ENCODE measurements at places on chromosomes 4 and X.

GRCh38 chr4:25567253-25567652 lies 88.4 kb upstream of the SLC34A2 start:
- no peak for DNase-seq

DNA sequence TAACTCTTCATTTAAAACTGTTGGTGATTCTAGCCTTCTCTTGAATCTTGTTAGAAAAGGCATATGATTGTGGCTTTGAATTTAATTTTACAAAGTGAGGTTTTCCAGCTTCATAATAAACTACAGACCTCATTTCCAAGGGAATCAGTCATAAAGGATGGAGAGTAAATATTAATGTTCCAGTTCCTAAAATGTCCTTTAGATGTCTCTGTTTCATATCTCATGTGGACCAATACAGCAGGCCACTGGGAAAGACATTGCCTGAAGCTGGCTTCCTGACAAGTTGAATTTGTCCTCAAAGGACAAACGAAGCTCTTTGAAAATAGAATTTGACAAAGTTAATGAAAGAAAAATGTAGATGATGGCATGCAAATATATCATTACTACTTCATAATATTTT lies 125.4 kb downstream of the ZNF330 start:
- peak; percentile 31 for DNase-seq

GRCh38 chr4:1008840-1009541 lies 2.4 kb upstream of the FGFRL1 start:
- DNase-seq, result no peak

- no peak for DNase-seq
Observed at GRCh38 chrX:54181202-54181953, 1.7 kb downstream of the FAM120C start.

GRCh38 chrX:103918571-103919269 lies 43.7 kb upstream of the TMSB15B start:
- peak; percentile 39 for DNase-seq

GRCh38 chrX:17529151-17529745 lies 154.2 kb downstream of the NHS start:
- peak; percentile 20 for DNase-seq

GRCh38 chr4:56666279-56666678 lies 14.8 kb downstream of the HOPX start:
- DNase-seq, result no peak

DNA sequence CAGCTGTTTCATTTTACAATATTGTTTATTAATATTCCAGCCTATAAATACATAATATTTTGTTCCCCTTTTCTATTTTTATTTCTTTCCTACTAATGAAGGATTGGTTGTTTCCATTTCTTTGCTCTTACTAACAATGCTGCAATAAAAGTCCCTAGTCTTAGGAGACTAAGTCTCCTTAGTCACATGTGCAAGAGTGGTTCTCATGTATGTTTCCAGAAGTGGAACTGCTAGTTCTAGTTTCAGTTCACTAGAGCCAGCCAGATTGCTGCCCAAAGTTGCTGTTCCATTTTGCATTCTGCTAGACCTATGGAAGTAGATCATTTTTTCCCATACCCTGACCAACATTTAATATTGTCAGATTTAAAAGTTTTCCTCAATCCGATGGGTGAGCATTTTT lies 44.3 kb downstream of the CNGA1 start:
- no peak for DNase-seq

- DNase-seq, result no peak
Observed at GRCh38 chr4:577499-578450, 1.7 kb upstream of the TMEM271 start.

GRCh38 chr4:77600521-77601451 lies 4.8 kb upstream of the CXCL13 start:
- peak; percentile 22 for DNase-seq

DNA sequence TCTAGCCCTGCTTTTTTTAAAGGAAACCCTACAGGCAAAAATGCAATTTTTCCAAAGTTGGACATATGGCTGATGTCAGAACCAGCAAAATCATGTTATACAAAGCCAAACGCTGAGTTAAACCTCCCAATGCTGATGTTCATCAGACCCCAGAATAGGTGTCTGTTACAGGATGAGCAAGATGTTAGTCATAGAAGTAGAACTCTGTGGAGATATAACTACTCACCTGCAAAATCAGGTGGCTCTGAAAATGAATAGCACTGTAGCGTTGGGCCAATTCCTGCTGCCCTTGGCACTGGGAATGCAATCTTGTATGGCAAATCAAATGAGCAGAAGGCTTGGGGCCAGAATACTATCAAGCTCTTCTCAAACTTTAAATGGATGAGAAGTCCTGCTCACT lies 634.1 kb downstream of the RPA4 start:
- no peak for DNase-seq

DNA sequence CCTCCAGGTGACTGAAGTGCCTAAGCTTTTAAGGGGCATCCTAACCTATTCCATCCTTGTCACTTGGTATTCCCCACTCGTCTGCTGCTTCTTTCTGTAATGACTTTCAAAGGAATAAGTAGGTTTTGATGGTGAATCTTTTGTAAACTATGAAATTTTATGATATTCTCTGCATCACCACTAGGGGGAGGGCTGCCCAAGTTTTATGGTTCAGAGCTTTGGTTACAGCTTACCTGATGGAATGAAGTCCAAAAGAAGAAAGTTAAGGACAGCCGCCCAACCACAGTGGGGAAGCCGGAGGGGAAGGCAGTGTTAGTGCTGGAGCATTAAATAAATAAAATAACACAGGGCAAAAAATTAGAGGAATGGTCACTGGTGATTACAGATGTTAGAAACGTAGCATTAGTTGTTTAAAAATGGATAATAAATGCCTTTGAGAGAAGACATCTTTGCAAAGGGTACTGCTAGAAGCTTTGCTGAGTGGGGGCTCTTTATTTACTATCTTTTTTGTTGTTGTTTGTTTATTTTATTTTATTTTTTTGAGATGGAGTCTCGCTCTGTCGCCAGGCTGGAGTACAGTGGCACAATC lies 204.9 kb downstream of the GBA3 start:
- no peak for DNase-seq

GRCh38 chrX:70354716-70355115 lies 64.8 kb downstream of the KIF4A start:
- no peak for DNase-seq

DNA sequence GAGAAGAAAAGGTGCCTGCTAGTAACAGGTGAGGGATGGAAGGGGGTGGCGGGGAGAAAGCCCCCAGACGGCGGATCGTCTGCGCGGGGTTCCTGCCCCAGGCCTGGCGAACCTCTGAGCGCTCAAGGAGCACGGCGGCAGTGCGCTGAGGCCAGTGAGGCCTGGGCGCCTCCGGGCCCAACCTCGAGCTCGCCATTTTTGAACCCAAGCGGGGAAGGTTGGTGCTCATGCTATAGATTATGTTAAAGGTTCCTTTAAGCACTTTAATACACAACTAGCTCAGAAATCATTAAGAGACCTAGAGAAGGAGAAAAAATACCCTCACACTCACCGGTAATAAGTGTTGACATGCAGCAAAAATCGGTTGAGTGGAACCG lies 7.9 kb downstream of the PITX2 start:
- no peak for DNase-seq

DNA sequence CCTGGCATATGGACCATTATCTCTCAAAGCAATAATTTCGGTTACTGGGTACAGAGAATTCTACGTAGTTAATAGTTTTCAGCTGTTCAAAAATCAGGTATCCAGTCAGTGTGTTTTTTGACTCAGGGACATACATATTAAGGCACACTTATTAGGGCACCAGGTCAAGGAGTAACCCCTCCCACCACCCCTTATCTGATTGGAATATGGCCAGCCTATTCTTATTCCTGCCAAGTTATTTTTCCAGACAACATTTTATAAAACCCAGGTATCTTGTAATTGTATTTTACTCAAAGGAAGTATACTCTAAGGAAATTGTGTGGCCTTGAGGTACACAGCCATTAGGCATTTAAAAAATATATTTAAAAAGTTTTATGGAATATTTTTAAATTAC lies 4.3 kb downstream of the ZFX start:
- DNase-seq, result no peak

GRCh38 chrX:25548811-25549210 lies 533.0 kb upstream of the ARX start:
- DNase-seq, result peak; percentile 6

DNA sequence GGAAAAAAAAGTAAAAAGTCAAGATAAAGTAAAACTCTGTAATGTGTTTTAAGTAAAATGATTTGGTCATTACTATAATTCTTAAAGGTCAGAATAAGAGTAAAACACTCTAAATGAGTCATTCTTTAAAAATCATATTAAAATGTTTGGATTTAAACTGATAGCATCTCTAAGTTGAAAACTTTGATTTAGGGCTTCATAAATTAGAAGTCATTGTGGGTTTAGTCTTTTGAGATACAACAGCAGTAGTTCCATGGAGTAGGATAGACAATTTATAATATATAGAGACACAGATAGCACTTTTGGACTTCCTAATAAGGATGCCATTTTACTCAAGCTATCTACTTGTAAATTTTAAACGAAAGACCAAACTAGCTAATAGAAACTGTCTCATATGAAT lies 77.1 kb upstream of the PABPC4L start:
- no peak for DNase-seq

GRCh38 chrX:40878766-40879165 lies 143.4 kb upstream of the MED14 start:
- DNase-seq, result no peak

GRCh38 chrX:80511969-80512760 lies 91.9 kb downstream of the TENT5D start:
- no peak for DNase-seq

DNA sequence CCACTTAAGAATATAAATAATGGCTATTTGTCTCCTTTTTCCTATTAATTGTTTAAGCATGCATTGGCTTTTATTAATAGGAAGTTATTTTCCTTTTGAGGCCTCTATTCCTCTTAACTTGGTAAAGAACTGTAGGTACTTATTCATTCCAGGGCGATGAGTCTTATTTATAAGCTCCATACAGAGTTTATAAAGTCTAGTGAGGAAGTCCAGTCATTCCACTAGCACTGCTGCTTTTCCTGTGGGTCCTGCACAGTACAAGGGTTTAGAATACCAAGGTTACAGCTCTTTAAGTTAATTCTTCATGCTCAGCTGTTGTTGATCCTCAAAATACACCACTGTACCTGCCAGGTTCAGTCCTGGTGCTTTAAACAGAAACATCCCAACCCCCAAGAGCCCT lies 28.5 kb upstream of the WNK3 start:
- DNase-seq, result peak; percentile 5

DNA sequence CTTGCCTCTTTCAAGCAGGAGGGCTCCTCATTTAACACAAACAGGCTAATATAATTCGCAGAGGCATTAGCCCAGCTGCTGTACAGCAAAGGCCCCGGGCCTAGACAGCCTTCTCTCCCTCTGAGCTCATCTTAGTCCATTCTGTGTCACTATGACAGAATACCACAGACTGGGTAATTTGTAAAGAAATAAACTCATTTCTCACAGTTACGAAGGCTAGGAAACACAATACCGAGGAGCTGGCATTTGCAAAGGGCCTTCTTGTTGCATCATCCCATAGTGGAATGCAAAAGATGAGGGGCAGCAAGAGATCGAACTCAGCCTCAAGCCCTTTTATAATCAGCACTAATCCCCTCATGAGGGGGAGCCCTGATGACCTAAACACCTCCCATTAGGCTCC lies 48.5 kb downstream of the TSPAN5 start:
- no peak for DNase-seq

DNA sequence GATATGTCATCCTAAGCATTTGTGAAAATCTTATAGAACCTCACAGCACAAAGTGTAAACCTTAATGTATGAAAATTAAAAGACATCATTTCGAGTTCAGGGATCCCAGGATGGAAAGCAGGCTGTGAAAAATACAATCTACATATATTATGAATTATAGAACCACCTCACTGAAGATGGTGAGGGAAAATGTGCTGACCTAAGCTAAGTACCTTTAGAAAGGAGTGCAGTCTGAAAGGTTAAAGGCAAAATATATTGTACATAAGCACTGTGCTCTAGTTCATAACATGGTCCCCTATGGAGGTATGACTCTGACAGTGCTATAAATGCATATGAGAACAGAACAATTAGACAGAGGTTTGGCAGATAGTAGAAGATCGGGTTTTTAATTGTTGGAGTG lies 368.6 kb downstream of the TMA16 start:
- no peak for DNase-seq

DNA sequence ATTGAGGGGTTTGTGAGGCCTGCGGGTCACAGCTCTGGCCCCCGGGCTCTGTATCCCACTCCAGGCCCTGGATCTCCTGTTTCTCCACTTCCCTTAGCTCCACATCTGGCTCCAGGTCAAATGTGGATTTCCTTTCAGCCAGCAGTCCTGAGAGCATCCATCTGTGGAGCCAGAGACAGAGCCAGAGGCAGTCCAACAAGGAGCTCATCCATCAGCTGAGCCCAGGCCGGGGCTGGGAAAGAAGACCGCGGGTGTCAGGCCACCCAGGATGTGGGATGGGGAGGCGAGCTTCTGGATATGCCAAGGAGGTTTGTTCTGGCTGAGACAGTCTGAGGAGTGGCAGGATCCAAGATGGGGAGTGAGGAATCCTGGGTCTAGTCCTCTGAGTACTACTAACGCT lies 91.7 kb downstream of the EFNB1 start:
- DNase-seq, result no peak

DNA sequence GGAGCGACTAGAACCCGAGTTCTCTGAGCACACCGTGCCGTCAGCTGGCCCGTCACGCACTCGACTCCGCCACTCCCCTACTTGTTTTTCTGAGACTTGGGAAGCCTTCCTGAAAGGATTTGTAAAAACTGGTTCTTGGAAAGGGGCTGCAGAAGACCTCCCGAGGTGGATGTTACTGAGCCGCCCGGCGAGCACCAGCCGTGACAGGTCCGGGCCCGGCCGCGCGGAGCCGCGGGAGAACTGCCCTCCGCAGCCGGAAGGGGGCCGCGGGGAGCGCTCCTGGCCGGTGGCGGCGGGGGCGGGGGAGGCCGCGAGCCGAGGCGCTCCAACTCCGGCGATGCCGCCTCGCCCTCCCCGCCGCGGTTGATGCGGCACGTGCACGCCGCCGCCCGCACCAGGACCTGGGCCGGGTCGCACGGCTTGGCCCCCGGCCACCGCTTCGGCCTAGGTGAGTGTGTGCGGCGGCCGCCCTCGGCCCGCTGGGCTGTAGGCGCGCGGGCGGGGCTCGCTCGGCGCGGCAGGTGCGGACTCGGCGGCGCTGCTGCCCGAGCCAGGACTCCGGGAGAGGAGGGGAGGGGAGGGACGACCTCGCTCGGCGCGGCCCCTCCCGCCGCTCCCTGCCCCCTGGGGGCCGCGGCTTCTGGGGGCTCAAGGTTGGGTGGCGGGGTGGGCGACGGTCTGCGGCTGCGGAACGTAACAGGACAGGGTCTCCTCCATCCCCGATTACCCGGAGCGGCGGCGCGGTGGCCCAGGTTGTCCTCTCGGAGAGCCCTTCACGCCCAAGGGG lies 1.7 kb downstream of the SPRY1 start:
- DNase-seq, result peak; percentile 50

GRCh38 chr4:40651280-40651679 lies 21.6 kb upstream of the RBM47 start:
- no peak for DNase-seq

- no peak for DNase-seq
Observed at GRCh38 chr4:46698891-46699290, 210.2 kb downstream of the COX7B2 start.

- DNase-seq, result no peak
Observed at GRCh38 chrX:85379174-85379907, at the start of gene POF1B. POF1B (minus strand) TSS chrX:85379665; CDS start chrX:85379454, 211 bp downstream.

GRCh38 chr4:99572527-99573240 lies 1.9 kb upstream of the MTTP start:
- no peak for DNase-seq

- no peak for DNase-seq
Observed at GRCh38 chrX:2516623-2517022, 15.8 kb upstream of the DHRSX start.

- DNase-seq, result no peak
Observed at GRCh38 chr4:78552389-78553042, 946 bp downstream of the ANXA3 start.

- DNase-seq, result peak; percentile 50
Observed at GRCh38 chr4:169615467-169616106, 3.2 kb upstream of the NEK1 start.

All from brain microvascular endothelial cell (primary cell).